ENCODE measurements at places on chromosomes 4 and X.

DNA sequence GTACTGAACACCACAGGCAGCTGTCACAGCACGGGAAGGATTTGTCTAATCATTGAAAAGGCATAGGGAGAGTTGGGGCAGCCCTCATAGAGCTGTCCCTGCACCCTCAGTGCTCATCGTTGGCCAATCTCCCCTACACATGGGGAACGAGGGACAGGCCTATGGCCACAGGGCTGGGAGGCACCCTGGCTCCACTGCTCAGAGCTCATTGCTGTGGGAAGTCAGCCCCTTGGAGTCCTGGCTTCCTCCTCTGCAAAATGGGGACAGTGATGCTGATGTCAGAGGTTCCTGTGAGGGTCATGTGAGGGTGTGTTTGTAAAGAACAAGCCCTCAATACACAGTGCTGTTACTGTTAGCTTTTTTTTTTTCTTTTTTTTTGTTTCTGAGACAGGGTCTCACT lies 19.3 kb upstream of the HTRA3 start:
- DNase-seq, result no peak
- H3K4me1 ChIP-seq, result peaks cover 14% of the 10 kb centered on the region
- H3K27ac ChIP-seq, result no peak overlapping the region
- H3K4me3 ChIP-seq, result no peak overlapping the region
- no peaks in the 10 kb centered on the region for H3K36me3 ChIP-seq

DNA sequence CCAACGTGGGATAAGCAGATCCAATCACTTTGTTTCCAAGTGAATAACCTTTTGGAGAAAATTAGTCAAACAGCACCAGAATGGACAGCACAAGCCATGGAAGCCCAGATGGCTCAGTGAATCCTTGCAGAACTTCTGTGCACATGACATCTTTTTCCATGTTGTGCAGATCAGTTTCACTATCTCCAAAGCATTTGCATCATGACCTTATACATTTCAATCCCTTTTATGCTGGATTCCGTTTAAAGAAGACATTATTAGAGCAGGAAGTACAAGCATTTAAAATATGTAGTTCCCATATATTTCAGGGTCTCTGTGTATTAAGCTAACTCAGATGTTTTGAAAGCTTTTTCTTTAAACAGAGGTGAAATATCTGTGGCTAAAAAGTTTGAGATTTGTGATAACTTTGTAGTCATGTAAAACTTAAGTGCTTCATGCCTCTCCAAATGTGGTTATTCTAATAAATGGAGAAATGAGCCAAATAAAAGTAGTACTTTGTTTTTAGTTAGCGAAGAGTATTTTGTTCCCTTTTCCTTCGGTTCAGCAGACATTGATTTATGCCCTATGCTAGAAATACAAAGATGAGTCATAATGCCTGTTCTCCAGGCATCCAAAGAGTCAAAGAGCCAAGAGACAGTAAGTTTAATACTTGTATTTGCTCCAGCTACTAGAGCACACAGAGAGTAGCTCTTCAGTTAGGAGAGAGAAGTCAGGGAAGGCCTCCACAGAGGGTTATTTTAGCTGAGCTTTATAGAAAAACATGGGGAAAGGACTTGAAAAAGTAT lies 39.0 kb downstream of the PLAC8 start:
- DNase-seq, result no peak
- H3K36me3 ChIP-seq, result peaks cover 32% of the 10 kb centered on the region
- H3K4me1 ChIP-seq, result peaks cover 6% of the 10 kb centered on the region
- no peak overlapping the region for H3K27ac ChIP-seq
- no peak overlapping the region for H3K4me3 ChIP-seq
- H3K27me3 ChIP-seq, result no peaks in the 10 kb centered on the region

- H3K36me3 ChIP-seq, result peaks cover 13% of the 10 kb centered on the region
- no peak overlapping the region for H3K4me3 ChIP-seq
- no peaks in the 10 kb centered on the region for H3K4me1 ChIP-seq
- no peak for DNase-seq
- no peak overlapping the region for H3K27ac ChIP-seq
Measured at GRCh38 chr4:80029364-80029763, 43.7 kb downstream of the ANTXR2 start.

DNA sequence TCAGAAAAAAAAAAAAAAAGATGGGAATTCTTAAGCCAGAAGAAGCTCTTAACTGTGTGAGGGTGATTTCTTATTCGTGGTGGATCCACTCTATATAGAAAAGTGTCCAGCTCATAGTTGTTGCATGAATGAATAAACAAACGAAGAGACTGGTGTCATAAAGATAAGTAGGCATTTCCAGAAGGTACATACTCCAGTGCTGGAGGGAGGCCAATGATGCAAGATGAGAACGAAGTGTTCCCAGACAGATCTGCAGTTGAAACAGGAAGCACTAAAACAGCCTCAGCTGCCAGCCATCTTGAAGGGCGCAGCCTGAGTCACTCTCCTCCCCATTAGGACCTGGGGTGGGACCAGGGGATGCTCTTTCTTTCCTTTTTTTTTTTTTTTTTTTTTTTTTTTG lies 47.4 kb upstream of the HOPX start:
- no peak overlapping the region for H3K4me3 ChIP-seq
- H3K27ac ChIP-seq, result no peak overlapping the region
- H3K27me3 ChIP-seq, result no peaks in the 10 kb centered on the region
- DNase-seq, result no peak
- no peaks in the 10 kb centered on the region for H3K36me3 ChIP-seq
- peaks cover 3% of the 10 kb centered on the region for H3K4me1 ChIP-seq

DNA sequence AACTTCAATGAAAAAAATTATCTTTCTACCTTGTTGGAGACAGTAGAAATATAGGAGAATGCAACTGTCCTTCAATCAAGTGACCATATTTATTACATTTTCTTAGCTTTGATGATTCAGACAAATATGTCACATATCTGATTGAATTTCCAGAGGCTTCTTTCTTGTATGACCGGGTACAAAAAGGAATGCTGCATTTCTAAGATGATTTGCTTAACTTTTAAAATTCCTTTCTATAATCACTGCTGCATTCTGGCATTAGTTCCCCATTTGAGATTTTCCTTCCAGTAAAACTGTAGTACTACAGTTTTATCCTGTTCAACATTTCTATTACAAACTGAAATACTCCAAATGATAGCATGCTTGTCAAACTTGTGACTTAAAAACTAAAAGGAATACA lies 5.2 kb downstream of the MFSD8 start:
- peaks cover 13% of the 10 kb centered on the region for H3K36me3 ChIP-seq
- H3K27me3 ChIP-seq, result no peaks in the 10 kb centered on the region
- no peak overlapping the region for H3K4me3 ChIP-seq
- H3K4me1 ChIP-seq, result peaks cover 13% of the 10 kb centered on the region

DNA sequence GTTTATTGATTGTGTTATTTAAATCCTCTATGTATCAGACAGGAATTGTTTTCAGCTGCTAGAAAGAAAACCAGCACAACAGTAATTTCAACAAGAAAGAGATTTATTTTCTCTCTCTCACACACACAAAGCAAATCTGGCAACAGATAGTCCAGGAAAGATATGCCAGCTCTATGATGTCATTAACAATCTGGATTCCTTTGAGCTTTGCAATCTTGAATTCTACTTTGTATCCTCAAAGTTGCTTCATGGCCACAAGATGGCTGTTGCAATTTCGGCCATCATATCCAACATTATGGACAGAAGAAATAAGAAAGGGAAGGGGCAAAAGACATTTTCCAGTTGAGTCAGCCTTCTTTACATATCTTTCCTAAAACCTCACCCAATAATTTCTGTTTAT lies 19.8 kb upstream of the FMR1 start:
- no peak for DNase-seq
- H3K4me1 ChIP-seq, result no peaks in the 10 kb centered on the region
- H3K36me3 ChIP-seq, result no peaks in the 10 kb centered on the region

DNA sequence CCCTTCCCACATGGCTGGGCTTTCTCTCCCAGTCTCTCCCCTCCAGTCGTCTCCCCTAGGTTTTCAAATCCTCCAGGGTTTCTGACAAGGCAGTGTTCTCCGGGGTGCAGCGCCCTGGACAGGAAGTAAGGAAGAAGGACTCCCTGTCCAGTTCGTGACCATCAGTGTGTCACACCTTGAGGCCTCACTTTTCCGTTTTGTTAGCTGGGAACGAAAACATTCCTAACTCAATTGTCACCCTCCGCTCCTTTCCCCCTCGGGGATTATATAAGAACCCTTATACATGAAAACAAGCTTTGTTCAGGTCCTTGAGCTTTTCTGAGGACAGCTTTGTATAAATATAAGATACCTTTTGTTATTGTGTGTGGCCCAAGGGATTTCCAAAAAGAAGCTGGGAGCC lies 92.1 kb downstream of the KDR start:
- H3K4me1 ChIP-seq, result peaks cover 49% of the 10 kb centered on the region
- no peaks in the 10 kb centered on the region for H3K36me3 ChIP-seq
- no peaks in the 10 kb centered on the region for H3K27me3 ChIP-seq
- no peak for DNase-seq
- H3K4me3 ChIP-seq, result no peak overlapping the region

- H3K4me1 ChIP-seq, result no peaks in the 10 kb centered on the region
- no peaks in the 10 kb centered on the region for H3K27me3 ChIP-seq
- DNase-seq, result no peak
- no peaks in the 10 kb centered on the region for H3K36me3 ChIP-seq
Measured at GRCh38 chrX:91414713-91415112, 19.9 kb upstream of the PABPC5 start.

GRCh38 chr4:114603497-114603896 lies 4.9 kb downstream of the UGT8 start:
- DNase-seq, result no peak
- H3K27ac ChIP-seq, result no peak overlapping the region
- H3K4me3 ChIP-seq, result no peak overlapping the region
- H3K36me3 ChIP-seq, result no peaks in the 10 kb centered on the region

- no peaks in the 10 kb centered on the region for H3K27me3 ChIP-seq
- DNase-seq, result no peak
- no peak overlapping the region for H3K4me3 ChIP-seq
- peaks cover 4% of the 10 kb centered on the region for H3K4me1 ChIP-seq
Measured at GRCh38 chrX:133337250-133337649, 78.0 kb downstream of the GPC4 start.

DNA sequence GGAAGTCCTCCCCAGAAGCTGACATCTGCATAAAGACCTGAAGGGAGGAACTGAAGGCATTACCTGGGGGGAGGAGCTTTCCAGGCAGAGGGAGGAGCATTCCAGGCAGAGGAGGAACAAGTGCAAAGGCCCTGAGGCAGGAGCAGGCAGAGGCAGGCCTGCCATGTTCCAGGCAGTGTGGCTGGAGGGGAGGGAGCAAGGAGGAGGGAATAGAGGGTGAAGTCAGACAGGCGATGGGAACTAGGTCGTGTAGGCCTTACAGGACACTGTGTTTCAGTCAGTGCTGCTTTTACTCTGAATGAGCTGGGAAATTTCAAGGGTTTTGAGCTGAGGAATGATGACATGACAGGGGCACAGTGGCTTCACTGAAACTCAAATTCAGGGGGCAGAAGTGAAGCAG lies 292.7 kb downstream of the BCOR start:
- H3K36me3 ChIP-seq, result no peaks in the 10 kb centered on the region
- H3K4me1 ChIP-seq, result peaks cover 3% of the 10 kb centered on the region
- DNase-seq, result no peak

DNA sequence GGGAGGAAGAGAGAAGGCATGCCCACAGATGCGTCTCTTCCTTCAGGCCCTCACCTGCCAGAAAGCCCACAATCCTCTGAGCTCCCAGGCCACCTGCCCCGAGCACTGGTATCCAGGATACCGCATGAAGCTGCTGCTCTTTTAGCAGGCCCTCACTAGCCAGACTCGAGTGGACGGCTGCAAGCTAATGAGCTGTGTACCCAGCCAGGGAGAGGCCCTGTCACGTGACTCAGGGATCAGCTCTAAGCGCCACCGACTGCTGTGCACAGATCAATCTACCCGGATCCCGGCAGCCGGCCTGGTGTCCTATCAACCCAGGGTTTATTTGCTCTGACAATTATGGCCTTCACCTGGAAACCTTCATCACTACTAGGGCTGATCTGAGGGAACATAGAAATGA lies 39.0 kb downstream of the BCOR start:
- peaks cover 49% of the 10 kb centered on the region for H3K36me3 ChIP-seq
- H3K4me3 ChIP-seq, result no peak overlapping the region
- no peaks in the 10 kb centered on the region for H3K27me3 ChIP-seq
- peaks cover 8% of the 10 kb centered on the region for H3K4me1 ChIP-seq
- H3K27ac ChIP-seq, result no peak overlapping the region

DNA sequence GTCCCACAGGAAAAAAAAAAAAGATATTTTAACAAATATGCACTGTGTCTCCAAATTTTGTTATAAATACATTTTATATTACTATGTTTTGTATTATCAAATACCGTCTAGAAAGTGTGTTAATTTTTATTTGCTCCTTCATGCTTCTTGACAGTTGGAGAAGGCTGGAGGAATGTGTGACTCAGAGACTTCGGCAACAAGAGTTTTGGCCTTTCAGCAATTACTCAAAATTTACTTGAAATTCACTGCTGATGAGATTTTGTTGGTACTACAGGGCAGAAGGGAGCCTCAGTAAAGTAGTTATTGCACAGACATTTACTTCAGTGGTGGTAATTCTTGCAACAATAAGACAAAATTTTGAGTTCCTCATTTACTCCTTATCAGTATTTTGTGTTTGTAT lies 2164.0 kb downstream of the PCDH7 start:
- H3K4me1 ChIP-seq, result no peaks in the 10 kb centered on the region
- H3K36me3 ChIP-seq, result no peaks in the 10 kb centered on the region
- no peak overlapping the region for H3K4me3 ChIP-seq
- no peaks in the 10 kb centered on the region for H3K27me3 ChIP-seq
- no peak for DNase-seq

DNA sequence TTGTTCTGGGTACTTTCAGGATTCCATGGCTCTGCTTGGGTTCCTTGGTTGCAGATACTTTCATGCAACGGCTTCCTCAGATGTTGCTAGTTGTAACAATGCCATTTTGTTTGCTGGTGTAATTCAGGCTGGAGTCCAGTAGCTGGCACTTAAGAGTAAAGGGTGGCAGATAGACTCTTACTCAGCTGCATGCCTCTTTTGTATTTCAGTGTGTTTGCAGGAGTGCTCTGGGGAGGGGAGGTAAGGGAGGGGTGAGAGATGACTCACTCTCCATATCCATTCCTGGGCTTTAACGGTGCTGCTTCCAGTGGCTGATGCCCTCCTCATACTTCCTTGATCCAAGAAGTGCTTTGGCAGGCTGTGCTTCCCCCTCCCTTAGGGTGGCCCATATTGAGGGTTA lies 155.2 kb downstream of the ZNF330 start:
- no peak overlapping the region for H3K27ac ChIP-seq
- no peak for DNase-seq
- no peaks in the 10 kb centered on the region for H3K27me3 ChIP-seq
- H3K4me1 ChIP-seq, result no peaks in the 10 kb centered on the region
- H3K4me3 ChIP-seq, result no peak overlapping the region
